Right ventricle myocardium inferior (tissue), 1 donor: ENCODE measurements at places on chromosomes 12 and 14.
A peak's percentile ranks its signal among the peaks of the same experiment; 100 is the strongest.

DNA sequence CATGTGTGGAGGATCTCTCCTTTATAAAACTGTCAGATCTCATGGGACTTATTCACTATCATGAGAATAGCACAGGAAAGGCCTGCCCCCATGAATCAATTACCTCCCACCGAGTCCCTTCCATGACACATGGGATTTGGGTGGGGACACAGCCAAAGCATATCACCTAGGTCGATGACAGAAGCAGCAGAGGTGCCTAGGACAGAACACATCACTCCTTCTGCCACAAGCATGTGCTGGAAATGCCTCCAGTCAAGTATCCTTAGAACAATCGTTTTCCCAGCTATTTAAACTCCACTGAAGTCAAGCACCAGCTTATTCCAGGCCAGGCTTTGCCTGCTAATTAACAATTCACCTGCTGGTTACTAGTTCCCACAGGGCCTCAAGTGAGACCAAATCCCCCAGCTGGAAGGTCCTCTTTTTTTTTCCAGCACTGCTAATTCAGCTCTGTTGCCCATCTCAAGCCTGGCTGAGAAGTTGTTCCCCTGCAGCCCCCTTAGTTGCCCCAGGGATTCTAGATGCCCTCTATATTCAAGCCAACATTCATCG is 212.3 kb upstream of the NUDT4 start:
- no peak for DNase-seq

GRCh38 chr12:67433385-67434175 is 164.4 kb downstream of the CAND1 start:
- no peak for DNase-seq

DNA sequence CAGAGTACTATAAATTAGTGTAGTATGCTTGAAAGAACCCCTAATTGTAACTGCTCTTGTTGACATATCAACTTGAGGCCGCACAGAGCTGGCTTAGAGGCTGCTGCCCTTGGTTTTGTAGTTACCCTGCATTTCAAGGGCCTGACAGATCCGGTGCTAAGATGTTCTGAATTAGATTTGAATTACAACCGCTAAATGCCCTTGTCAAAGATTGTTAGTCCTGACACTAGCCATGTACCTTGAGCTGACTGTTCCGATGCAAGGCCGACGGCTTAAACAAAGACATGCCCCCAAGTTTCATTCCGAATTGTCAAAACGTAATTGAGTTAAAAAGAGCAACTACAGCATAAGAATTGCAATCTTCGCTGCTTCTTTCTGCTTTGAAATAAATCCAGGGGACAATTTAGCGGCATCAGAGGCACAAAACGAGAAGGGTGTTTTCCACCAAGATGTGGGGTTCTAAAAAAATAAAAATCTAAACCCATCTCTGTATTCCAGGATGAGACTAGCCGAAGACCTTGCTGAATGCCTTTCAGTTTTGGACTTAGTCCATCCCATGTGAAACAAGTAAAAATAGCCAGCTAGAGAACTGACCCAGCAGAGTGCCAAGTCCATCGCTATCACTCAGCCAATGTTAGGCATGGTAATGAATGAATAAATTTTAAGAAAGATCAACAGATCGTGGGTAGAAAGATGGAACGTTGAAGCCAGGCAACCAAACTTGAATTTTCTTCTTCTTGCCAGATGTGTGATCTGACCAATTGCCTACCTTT is 148.7 kb downstream of the DICER1 start:
- DNase-seq: no peak

- DNase-seq: no peak
Measured at GRCh38 chr12:19965196-19966038, 402.9 kb upstream of the PDE3A start.

GRCh38 chr12:1592444-1593173 is 1.8 kb downstream of the FBXL14 start:
- DNase-seq: no peak

GRCh38 chr14:70008284-70009262 is 129.4 kb downstream of the SMOC1 start:
- no peak for DNase-seq

DNA sequence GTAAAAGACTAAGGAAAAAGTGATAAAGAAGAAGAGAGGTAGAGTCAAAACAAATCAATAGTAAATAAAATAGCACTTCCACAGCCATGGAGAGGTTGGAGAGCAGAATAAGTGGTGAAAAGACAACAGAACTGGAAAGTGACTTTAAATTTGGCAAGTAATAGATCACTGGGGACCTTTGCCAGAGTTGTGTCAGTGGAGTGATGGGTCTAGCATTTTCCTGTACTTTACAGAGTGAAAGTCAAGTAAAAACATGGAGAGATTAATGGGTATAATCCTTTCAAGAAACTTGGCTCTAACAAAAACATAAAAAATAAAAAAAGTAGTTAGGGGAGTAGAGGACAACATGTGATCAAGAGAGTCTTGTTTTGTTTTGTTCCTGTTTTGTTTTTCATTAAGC is 502.2 kb upstream of the RPL10L start:
- DNase-seq: no peak

DNA sequence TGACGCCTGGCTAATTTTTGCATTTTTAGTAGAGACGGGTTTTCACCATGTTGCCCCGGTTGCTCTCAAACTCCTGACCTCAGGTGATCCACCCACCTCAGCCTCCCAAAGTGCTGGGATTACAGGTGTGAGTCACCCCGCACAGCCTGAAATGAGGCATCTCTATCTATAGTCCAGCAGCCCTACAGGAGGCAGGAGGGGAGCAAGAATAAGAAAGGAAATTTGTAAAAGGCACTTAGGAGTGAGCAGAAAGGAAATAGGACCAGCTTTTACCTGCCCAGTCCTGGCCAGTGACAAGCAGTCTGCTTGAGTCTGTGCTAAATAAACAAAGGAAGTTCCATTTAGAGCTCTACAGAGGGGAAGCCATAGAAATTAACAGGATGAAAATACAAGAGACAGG is 15.0 kb upstream of the PSMA6 start:
- no peak for DNase-seq

GRCh38 chr12:53170215-53170614 is 10.3 kb upstream of the ZNF740 start:
- DNase-seq: no peak

DNA sequence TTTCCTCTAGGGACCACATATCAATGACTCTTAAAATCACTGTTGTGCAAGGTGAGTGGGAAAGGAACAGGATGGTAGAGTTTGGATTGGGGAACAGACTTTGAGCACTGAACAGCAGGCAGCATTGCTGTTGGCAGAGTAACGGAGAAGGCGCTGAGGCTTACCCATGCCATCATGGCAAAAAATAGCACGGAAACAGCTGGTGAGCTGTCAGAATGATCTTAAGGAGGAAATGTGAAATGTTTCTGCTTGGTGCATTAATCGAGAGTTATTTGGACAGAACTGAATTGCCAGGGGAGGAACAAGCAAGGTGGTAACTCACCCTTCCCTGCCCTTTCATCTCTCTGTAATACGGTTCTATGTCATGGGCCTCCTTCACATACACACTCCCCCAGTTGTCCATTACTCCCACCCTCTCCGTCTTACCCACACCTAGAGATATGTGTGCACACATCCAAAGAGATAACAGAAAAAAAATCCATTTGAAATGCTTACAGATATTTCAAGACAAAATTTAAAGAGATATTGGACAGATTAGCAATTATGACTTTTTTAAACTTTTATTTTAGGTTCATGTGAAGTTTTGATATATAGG is 572.5 kb downstream of the DIO2 start:
- DNase-seq: no peak

GRCh38 chr14:37546621-37547447 is 48.2 kb downstream of the FOXA1 start:
- no peak for DNase-seq

DNA sequence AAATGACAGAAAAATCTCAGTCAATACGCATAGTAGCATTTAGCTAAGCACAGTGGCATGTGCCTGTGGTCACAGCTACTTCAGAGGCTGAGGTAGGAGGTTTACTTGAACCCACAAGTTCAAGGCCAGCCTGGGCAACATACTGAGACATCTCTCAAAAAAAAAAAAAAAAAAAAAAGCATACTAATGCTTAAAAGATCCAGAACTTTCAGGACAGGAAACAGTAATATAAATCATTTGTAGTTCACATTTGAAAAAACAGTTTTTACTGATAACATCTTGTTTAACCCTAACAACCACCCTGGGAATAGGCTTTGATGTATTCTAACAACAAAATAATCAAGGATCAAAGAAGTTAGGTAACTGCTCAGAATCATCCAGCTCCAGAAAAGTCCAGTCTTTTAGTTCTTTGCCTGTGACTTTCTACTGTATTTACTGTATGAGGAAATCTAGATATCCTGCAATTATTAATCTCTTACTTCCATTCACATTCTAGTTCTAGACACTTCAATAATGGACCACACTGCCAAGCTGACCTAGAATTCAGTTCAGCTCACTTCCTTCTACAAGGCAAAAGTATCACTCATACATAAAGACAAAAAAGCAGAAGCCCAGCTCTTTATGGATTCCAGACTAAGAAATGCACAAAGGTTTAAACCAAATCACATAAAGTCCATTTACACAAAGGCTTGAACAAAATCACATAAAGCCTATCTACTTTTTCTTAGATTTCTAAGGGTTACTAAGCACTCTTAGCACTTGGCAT is 28.5 kb downstream of the PAWR start:
- DNase-seq: no peak

- DNase-seq: no peak
Measured at GRCh38 chr12:71626768-71627167, 36.9 kb downstream of the ZFC3H1 start.

DNA sequence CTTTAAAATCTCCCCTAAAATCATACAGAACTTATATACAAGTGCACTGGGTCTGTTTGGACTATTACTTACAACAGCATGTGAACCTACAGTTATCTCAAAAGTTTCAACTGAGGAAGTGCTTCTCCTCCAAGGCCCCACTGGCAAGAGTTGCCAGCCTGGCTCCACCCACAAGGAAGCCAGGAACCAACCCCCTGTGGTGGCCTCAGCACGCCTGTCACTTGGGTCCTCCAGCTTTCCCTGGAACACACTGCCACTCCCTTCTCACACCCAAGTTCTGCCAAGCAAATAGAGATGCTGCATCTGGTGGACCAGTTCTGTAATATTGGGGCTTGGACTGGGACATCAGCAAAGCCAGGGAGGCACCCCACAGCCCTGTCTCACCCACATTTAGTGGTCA is 115.4 kb downstream of the GCH1 start:
- DNase-seq: peak; percentile 66

GRCh38 chr12:75698052-75698451 is 186.6 kb upstream of the KRR1 start:
- DNase-seq: no peak

GRCh38 chr14:92619671-92620456 is 106.3 kb downstream of the RIN3 start:
- no peak for DNase-seq

- no peak for DNase-seq
Measured at GRCh38 chr14:86168371-86168770, 638.4 kb downstream of the FLRT2 start.

- no peak for DNase-seq
Measured at GRCh38 chr12:93174048-93174447, 203.7 kb upstream of the NUDT4 start.

DNA sequence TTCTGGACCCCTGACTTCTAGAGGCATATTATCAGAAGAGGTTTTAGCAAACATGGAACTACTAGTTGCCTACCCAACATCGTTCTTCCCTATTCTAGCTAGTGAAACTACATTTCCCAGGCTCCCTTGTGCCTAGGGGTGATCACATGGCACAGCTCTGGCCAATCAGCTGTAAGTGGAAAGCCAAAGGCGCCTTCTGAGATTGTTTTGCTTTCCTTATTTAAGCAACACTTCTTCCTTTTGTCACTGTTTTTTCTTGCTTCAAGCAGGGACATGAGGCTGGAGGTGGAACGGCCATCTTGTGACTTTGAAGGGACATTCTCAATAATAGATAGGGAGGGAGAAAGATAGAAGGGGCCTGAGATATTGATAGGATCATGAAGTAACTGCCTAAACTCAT is 136.7 kb downstream of the ZNF664 start:
- no peak for DNase-seq

DNA sequence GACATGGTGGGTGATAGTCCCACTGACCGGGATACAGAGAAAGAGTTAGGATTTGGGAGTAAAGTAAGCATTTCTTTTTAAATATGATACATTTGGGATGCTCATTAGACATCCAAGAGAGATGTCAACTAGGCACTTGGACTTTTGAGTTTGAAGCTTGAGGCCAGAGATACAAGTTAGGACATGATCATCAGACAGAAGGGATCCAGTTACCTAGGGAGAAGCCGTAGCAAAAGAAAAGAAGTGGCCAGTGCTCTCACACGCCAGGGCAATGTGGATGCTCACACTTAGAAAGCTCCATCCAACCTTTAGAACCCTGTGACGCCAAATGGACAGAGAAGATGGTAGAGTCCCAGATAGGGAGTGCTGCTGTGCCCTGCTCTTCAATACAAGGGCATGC is 14.0 kb upstream of the STON2 start:
- no peak for DNase-seq

GRCh38 chr12:4786795-4787194 is 66.6 kb downstream of the GALNT8 start:
- no peak for DNase-seq

DNA sequence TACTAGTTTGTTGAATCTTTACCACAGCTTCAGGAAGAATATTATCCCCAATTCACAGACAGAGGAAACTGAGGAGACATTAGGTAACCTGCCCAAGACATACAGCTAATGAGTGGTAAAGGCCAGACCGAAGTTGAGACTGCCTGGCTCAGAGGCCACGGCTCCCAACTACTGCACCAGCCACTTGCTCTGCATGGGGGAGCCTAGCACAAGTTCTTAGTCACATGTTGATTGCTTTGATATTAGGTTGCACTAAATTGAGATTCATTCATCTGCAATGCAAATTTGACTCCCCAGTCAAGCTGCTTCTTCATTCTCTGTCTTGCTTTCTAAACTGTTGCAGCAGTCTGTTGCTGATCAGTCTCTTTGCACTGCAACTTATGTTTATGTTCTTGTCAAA is 25.9 kb upstream of the POLR3B start:
- no peak for DNase-seq

GRCh38 chr12:45076417-45077026 is 25.6 kb upstream of the DBX2 start:
- DNase-seq: no peak

DNA sequence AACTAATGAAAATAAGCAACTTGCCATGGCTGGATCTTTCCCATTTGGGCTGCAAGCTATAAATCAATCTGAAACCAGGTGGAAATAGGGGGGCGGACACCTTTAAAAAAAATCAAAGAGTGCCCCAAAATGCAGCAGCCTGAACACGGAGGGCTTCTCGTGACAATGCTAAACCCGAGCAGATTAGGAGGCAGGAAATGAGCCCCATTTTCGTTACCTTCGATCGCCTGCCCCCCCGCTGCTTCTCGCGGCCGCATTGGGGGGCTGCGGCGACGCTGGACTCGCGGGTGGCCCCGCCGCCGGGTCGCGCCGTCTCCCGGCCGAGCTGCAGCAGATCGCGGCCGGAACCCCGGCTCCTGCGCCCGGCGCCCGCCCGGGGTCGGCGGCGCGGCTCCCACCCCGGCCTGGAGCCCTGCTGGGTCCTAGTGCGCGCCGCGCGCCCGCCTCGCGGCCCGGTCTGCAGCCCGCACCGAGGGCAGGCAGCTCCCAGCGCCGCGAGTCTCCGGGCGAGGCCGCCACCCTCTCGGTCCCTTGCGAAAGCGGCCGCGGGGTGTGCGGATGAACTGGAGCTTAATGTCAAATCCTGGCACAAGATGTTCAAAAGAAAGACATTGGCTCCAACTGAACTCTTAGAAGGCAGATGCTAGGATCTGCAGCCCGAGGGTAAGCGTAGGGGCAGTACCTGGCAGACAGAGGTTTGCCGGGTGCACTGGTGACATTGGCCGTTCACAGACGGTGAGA is 201.9 kb upstream of the FOXN3 start:
- peak; percentile 90 for DNase-seq
